Central memory CD4-positive, alpha-beta T cell (primary cell): ENCODE measurements at places on chromosomes 6 and 20.

DNA sequence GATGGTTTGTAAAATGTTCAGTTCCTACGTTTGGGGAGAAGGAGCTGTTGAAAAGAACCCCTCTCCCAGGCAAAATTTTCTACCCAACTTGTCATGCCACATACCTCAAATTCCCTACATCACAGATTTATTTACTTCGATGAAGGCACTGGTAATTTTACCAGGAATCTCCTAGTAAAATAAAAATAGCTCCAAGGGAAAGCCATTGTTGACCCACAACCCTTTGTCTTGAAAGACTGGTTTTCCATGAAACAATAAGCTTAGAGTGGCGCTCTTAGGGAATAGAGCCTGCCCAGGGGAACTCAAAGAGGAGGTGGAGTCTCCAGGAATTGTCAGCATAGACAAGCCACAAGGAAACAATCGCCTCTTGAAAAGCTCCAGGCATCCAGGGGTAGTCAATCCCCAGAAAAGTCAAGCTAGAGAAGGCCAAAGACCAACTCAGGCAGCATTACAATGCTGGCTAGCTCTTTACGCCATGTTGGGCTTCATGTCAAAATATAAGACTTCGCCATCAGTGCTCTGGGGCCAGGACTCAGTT, 99.2 kb upstream of the RREB1 start:
- no peak for DNase-seq

DNA sequence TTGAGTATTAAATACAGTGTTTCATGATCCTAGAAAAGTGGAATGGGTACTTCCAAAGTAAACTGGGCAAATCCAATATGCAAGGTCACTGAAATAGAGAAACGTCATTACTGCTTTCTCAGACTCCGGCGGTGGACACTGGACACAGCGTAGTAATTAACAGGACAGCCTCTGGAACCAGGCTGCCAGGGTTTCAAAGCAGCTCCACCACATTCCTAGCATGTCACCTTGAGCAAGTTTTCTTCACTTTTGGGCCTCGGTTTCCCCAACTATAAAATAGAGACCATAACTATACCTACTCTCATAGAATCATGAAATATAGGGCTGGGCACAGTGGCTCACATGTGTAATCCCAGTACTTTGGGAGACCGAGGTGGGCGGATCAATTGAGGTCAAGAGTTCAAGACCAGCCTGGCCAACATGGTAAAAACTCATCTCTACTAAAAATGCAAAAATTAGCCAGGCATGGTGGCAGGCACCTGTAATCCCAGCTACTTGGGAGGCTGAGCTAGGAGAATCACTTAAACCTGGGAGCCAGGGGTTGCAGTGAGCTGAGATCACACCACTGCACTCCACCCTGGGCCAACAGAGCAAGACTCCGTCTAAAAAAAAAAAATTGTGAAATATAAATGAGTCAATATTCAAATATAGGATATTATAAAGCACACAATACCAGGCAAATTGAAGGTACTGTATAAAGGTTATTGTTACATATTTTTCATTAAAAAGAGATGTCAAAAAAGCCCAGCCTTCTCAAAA, 24.9 kb downstream of the ARHGAP18 start:
- DNase-seq = no peak

GRCh38 chr20:11776687-11777086, 141.0 kb upstream of the BTBD3 start:
- DNase-seq = no peak

DNA sequence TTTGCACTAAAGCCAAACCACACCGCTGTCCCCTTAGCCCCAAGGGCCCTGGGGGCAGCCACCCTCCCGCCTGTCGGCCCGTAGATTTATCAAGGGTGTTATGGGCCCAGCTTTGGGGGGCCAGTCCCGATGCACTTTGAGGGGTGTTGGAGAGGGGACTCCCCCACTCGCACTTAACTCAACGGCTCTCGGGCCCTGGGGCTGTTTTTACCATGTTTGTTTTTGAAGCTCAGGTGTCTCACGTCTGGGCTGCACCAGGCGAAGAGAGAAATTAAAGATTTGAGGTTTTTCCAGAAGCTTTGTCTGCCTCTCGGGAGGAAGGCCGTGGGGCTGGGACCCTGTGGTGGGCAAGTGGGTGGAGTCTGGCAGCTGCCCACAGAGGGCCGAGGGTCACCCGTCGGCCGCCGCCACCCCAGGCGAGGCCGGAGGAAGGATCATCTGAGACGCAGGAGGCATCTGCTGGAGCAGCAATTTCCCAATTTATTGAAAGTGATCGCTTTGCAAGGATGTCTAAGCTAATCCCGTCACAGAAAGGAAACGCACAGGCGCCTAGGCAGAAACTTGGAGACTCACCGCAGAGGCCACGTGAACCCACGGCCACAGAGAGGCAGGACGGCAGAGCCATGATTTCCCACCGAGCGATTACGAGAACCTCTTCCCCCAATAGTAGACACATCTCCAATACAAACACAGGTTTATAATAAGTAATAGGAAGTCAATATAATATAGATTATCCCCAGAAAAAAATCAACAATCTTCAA, 3.8 kb downstream of the SLC2A4RG start:
- no peak for DNase-seq

DNA sequence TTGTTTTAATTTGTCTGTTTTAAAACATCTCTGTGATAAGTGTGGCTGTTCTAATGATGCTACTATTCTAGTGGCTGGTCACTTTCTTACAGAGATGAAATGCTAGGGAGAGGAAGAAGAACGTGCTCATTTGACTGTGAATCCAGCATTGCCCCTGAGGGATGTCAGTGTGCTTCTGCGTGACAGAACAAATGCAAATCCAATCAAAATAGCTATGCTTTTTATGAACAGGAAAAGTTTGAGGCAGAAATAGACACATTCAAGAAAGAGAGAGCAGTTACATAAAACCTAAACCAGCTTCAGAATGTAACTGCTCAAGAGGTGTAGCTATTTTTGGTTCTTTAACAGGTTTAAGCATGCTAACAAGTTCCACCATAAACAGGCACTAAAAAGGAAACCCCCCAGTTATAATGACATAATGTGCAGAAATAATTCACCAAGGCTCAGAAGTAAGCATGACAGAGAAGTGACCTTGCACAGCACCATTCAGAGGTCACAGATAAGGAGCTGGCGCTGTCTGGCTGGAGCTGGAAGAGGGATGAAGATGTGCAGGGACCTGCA, 385.3 kb downstream of the EPM2A start:
- DNase-seq = no peak

DNA sequence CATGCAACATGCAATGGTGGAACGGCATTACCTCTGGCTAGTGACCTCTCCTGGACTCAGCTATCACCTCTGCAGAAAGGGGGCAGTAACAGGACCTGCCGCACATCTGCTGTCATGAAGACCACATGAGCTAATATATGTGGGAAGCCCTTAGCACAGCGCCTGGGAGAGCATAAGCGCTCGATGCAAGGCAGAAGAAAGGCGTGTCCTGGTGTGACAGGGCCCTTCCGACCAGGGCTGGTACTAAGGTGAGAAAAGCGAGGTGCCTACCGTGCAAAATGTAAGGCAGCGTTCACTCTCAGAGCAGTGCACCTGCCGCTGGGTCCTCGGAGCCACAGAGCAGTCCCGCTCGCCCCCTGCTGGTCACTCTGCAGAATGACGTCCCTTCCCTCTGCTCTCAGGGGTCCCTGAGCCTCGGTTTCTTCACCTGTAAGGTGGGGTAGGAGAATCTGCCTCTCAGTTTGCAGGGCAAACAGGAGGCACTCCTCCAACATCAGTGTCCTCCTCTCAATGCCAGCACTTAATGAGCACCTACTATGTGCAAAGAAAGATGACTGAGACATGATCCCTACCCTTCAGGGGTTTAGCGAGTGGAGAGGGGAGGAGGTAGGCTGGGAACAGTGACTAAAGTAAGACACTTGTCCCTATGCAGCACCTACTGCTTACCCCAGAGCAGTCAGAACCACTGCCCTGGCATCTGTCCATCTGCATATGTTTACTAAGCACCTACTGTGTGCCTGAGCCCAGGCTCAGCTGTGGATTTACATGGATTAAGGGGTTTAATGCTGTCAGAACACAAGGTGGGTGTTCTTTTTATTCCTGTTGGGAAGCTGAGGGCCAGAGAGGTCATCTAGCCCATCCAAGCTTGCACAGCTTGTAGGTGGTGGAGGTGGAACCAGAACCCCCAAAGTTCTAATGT, 41.1 kb upstream of the PTGIS start:
- peak; percentile 64 for DNase-seq

DNA sequence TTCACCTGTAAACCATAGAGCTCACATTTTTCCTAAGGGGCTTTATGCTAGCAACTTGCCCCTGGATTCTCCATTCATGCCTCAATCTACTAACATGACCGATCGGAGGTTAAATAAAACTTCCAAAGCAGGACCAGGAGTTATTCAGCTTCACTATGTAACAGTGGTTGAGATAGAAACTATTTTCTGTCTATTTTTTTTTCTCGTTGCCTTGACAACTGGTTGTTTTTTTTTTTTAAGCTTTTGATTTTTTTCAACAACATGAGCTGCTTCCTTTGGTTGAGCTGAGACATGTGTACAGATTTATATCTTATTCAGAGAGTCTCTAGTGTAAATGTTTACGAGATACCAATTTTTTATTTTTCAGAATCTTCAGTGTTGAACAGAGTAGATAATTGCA, 85.7 kb downstream of the SHLD1 start:
- peak; percentile 79 for DNase-seq

- peak; percentile 34 for DNase-seq
Observed at GRCh38 chr6:110878751-110879522, 4.4 kb downstream of the AMD1 start.

GRCh38 chr20:2172305-2173175, 70.9 kb downstream of the STK35 start:
- peak; percentile 47 for DNase-seq

- no peak for DNase-seq
Observed at GRCh38 chr6:164069350-164069990, 655.0 kb downstream of the QKI start.

DNA sequence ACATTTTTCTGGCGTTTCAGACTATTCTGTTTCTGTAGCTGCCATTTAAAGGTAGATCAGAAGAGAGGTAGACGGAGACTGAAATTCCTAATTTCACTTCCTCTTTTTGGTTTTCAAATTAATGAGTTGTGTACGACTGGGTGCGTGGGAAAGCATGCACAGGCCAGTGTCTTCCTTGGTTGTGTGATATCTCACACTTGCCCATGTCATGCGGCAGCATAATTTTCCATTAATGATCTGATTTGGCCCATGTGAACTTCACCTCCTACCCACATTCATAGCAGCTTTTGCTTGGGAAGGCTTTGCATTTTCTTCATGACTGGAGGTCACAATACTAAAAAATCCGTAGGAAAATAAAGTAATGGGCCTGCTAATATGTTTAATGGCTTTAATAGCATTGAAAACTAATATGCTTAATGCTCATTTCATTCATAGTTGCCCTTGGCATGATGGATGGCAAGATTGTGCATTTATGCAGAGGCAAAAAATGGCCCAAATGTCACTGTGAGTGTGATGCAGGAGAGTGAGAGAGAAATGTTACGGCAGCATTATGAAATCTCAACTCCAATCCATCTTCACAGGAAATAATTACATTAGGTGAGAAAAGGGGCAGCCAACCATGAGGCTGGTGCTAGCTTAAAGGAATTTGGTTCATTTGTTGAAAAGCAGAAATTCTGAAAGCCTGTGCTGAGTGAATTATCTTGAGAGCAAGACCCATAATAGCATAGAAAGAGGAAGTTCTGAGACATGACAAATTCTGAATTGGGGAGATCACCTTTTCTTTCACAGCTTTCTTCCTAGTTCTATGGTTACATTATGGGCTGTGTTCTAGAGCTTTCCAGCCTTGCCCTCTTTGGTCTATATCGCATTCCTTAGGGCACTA, 69.0 kb upstream of the UST start:
- no peak for DNase-seq

DNA sequence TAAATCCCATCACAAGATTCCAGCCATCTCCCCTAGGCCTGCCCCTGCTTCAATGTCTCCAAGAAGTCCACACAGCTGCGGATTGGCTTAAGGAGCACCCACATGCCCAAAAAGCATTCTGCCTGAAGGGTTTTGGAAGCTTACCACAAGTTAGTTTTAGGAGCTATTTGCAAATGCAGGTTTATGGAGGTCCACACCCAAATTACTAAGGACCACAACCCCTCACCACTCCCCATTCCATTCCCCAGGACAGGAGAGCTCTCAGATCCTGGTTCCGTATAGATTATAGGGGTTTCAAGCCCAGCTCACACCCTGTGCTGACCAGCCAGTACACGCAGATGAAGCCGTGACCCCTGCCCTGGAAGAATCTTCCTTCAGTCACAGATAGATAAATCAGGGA, 24.3 kb upstream of the PXDC1 start:
- no peak for DNase-seq

DNA sequence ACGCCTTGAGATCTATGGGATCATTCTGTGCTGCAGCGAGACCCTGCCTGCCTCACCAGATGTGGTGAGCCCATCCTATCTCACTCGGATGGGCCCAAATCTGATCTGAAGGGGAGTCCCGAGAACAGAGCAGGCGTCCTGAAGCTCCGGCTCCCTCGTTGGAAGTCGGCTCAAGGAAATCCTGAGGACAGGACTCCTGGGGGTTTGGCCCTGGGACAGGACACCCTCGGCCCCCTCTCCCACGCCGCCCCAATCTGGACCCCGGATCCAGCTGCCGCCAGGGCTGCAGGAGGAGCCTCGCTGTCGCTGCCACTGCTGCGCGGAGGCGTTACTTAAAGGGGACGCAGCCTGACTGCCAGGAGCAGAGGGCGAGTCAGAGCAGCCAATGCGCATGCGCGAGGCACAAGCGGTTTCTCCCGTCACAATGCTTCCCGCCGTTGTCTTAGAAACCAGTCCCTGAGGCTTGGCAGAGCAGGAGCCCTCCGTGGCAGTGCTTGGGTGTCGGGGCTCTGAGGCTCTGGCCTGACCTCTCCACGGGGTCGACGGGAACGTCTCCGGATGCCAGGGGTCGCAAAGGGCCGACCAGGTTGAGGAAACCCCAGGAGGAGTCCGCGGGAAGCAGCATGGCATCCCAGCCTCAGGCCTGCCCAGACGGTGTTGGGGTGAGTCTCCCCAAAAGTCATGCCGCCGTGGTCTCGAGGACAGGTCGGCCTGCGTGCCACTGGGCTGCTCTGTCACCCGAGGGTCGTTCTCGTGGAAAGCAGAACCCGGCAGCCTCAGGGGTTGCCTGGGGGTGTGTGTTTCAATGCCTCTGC, 1567.8 kb upstream of the DEFB115 start:
- DNase-seq = peak; percentile 31

- DNase-seq = no peak
Observed at GRCh38 chr6:130964289-130964688, 98.8 kb downstream of the EPB41L2 start.

DNA sequence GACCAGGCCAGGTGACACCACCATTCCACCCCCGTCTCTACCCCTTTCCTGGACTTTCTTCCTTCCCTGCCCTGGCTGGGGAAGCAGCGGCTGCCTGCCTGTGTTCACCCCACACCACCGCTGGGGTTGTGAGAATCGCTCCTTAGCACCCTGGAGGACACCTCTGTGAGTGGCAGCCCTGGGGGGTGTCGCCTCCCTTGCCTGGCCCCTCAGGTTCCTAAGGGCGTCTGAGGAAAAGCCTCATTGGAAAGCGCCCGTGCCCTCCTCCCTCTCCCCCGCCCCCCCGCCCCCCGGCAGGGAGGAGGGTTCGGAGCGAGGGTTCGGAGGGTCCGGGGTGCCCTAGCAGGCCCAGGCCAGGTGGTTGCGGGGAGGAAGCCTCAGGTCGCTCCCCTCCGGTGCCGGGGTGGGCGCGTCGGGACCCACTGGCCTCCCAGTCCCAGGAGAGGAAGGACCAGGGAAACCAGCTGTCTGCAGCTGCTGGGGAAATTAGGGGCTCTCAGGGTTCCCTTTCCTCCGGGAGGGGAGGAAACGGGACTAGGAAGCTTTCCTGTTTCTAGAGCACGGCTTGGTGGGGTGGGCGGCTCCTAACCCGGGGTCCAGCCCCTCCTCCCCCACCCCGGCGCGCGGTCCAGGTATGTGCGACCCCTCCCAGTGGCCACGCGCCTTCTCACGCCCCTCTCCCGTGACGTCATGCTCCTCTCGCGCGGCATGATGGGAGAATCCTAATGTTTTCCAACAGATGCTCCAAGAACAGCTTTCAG, at the start of gene PHACTR3:
PHACTR3 (plus strand) TSS at position 760 of the 761 bp plus-strand sequence. CDS start 475 bp downstream, outside the sequence.
- DNase-seq = no peak
